Activated T-cell treated with anti-CD3 and anti-CD28 coated beads for 1 hour (primary cell): ENCODE measurements at places on chromosomes 1 and 21.

GRCh38 chr21:27776925-27777553 lies 810.2 kb upstream of the ADAMTS5 start:
- DNase-seq: no peak

- no peak for DNase-seq
These were observed 1.4 kb downstream of the LRRC7 start for GRCh38 chr1:69569175-69569541.

- DNase-seq: no peak
These were observed 29.1 kb downstream of the DNAJC11 start for GRCh38 chr1:6672558-6672957.

GRCh38 chr1:61274939-61275338 lies 192.6 kb downstream of the NFIA start:
- no peak for DNase-seq

DNA sequence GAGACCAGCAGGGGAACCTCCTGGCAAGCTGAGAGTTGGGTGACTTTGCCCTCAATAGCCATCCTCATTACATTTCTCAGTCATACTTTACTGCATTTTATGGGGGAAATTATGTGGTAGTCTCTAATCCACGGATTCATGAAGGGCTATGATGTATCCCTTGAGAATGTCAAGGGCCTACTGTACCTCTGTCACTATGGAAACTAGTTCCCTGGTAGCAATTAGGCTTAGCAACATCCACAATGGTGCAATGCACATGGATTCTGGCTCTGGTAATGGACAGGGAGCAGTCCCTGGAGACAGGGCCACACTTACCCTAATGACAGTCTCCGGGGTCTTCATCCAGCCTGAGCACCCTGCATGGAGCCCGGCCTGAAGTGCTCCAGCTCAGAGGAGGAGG lies 26.5 kb downstream of the LRRN2 start:
- DNase-seq: no peak

GRCh38 chr1:146032631-146033219 lies 11.2 kb upstream of the HJV start:
- DNase-seq: no peak

GRCh38 chr1:104760017-104760416 lies 1010.3 kb downstream of the AMY1C start:
- DNase-seq: no peak

- no peak for DNase-seq
These were observed 55.0 kb upstream of the USH2A start for GRCh38 chr1:216478238-216478637.

DNA sequence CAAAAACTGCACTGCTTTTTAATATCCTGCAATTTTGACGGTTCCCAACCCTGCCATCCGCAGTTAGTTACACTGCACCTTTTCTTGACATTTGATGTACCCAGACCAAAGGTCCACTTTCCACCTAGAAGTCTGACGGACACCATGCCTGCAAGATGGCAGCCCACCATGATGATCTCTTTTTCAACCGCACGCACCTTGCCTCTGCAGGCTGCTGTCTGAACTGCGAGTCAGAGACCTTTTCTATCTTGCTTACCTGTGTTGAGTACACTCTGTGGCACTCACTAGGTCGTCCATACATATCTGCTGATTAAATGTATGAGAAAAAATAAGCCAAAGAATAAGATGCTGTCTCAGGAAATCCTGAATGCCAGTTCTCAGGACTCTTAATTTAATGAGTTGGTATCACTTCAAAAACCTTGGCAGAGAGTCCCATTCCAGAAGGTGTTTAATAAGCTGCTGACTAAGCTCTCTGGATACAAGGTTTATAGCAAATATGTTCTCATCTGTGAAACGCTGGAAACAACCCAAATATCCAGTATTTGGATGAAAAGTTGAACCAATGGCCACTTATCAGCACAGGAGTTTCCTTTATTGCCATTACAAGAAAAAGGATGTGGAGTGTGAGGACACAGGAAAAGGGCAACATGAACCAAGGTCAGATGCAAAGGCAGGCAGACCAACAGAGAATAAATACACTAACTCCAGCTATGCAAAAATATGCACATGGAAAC lies 37.9 kb downstream of the GNG12 start:
- no peak for DNase-seq

DNA sequence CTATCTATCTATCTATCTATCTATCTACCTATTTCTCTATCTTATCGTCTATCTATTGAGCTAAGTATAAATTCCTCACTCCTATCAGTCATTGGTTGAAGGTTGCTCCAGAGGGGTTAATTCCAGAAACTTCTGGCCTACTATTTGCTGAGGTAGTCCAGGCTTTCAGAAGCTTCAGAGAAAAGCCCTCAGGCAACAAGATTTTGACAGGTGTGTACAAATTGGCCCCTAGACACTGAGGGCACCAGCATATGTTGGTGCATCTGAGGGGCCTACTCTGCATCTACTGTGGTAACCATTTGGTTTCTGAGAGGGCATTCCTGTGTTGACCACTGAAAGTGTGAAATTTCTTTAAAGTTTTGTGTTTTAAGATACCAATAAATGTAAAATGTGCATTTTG lies 265.2 kb upstream of the B3GALT2 start:
- DNase-seq: no peak

GRCh38 chr1:178619042-178619927 lies 105.8 kb upstream of the RALGPS2 start:
- DNase-seq: no peak

DNA sequence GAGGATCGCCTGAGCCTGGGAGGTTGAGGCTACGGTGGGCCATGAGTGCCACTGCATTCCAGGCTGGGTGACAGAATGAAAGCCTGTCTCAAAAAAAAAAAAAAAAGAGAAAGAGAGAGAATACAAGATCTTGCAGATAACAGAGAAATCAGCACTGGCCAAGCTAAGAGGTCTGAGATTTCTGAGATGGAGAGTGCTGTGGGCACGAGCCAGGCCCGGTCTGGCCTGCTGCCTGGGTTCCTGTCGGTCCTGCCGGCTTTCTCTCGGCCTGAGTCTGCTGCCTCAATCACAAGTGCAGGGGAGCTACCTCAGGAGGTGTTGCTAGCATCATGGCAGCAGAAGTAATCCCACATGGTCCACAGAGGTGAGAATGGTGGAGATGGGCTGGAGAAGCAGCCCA lies 19.0 kb downstream of the ADORA1 start:
- no peak for DNase-seq

GRCh38 chr1:3219005-3219790 lies 150.2 kb downstream of the PRDM16 start:
- DNase-seq: no peak

- no peak for DNase-seq
These were observed 8.0 kb downstream of the ELOA start for GRCh38 chr1:23751050-23751814.

DNA sequence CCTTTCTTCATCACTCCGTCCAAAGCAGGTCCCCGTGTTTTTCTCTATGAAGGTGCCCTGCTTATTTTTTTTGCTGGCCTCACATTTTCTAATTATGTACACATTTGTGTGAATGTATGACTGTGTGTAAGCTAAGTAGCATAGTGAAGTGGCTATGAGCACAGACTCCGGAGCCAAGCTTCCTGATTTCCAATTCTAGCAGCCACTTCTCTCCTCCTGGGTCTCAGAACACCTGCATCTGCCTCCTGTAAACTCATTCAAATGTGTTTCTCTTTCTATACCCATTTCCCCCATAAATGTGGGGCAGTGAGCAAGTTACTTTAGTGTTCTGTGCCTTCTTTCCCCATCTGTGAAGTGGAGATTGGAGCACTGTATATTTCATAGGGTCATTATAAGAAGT lies 2.1 kb downstream of the SLAMF6 start:
- DNase-seq: no peak

- DNase-seq: no peak
These were observed 1.9 kb upstream of the COL6A1 start for GRCh38 chr21:45979651-45980050.
